Heart right ventricle (tissue), 16 donors: ENCODE measurements at places on chromosomes 4 and X. TPM values are rescaled to one million over a fixed set of nuclear protein-coding genes. Genes with fewer than 3 reads are reported as not detected.

GRCh38 chr4:64584981-64585557 is 175.8 kb upstream of the TECRL start:
- DNase-seq = no peak

DNA sequence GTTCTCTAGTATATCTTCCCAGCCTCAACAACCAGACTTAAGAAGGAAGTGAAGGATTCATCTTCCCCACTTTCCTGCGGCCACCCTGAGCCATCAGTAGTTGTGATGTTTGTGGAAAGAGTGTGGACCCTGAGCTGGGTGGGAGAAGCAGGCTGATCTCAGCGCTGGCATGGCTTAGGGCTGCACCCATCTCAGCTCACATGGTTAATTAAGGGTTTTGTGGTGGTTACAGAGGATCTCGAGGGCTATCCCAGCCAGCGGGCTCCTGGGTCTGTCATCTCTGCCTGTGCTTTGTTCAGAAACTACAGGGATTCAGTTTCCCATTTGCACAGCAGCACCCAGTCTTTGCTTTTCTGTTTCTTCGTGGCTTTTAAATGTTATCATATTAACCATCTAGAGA is 163.4 kb downstream of the PTTG2 start:
- no peak for DNase-seq

ARHGEF6 gene
- total RNA-seq = 48.5 TPM

KCNE5 gene
- 0.20 TPM for total RNA-seq

DNA sequence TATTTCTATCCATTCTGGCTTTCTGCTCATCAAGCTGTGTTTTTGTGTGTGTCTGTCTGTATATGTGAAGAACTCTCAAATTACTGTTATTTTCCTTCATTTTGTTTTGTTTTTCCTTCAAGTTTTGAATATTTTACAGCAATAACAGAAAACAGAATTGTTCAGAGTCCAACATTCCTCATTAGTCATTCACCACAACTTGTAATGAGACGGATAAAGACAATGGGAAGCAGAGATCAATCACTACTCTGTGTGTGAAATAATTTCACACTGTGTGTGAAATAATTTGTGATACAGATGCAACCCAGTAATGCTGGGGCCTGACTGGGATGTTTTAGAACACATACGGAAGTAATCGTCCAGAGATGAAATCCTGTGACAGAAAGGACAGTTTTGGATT is 55.2 kb downstream of the HPGD start:
- no peak for DNase-seq

LIMCH1 gene
- 281 TPM for total RNA-seq

DNA sequence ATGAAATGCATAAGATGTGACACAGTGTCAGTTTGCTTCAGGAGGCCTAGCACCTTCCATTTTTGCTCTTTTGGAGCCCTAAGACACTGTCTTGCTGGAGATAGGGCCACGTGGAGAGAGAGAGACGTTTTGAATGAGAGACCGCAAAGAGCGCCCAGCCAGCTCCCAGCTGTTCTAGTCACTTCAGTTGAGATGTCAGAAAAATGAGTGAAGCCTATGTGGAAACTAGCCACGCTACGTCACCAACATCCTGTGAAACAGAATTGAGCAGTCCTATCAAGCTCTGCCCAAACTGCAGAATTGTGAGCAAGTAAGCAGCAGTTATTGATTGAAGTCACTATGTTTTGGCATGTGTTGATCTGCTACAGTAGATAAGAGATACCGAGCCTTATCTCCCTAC is 13.1 kb downstream of the GPR82 start:
- no peak for DNase-seq

DNA sequence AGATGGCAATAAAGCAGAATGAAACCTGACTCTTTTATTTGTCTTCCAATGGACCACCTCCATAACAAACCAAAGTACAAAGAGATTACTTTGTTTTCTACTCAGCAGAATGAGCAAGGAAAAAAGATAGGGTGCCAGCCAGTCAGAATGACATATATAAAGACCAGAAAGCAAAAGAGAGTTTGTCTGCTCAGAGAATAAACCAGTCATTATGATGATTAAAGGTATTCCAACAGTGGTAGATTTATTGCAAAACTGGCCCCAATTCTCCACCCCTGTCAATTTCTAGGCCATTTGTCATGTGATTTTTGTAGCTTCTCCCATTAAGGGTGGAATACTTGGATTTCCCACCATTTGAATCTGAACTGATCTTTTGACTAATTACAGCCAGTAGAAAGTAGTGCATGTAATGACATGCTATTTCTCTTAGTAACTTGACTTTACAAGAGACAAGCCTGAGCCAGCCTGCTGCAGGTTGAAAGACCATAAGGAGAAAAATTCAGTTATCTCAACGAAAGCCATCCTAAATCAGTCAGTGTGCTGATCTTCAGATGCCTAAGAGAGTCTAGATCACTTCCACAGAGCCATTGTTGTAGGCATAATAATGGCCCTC is 203.1 kb downstream of the EPHA5 start:
- DNase-seq = no peak

NRK gene
- total RNA-seq = 1.6 TPM

DNA sequence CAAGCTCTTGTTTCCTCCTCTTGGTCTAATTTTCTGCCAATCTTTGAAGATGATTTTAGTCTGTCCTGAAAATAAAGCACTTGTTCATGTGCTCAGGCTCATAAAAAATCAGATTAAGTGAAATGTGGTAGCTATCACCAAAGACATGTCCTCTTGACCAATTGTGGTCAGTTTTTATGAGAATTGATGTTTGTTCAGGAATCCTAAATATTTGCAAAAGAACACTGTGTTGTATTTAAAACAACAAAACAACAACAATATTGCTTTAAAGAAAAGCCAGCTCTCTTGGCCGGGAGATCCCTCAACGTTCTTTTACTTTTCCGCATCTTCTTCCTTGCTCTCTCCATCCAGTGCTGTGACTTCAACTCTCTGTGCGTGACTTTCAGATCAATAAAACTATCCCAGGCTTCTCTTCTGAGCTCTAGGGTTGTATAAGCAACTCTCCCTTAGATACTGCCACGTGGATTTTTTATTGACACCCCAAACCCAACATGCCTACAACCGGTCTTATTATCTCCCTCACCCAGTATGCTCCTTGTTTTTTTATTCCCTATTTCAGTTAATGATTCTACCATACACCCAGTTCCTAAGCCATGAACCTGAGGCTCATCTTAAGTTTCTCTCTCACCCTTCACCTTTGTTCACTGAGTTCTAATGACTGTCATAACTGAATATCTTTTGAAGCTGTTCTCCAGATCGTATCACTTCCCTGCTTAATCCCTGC is 309.9 kb downstream of the ARHGAP10 start:
- DNase-seq = no peak

SRPK3 gene
- total RNA-seq = 42.2 TPM

GRCh38 chrX:129763666-129764065 is 16.1 kb upstream of the SASH3 start:
- DNase-seq = no peak

GRCh38 chr4:10731690-10732089 is 47.1 kb upstream of the CLNK start:
- no peak for DNase-seq

GRK4 gene
- 9.9 TPM for total RNA-seq

TBC1D8B gene
- total RNA-seq = 2.2 TPM

DMRTC1 gene
- total RNA-seq = not detected

DNA sequence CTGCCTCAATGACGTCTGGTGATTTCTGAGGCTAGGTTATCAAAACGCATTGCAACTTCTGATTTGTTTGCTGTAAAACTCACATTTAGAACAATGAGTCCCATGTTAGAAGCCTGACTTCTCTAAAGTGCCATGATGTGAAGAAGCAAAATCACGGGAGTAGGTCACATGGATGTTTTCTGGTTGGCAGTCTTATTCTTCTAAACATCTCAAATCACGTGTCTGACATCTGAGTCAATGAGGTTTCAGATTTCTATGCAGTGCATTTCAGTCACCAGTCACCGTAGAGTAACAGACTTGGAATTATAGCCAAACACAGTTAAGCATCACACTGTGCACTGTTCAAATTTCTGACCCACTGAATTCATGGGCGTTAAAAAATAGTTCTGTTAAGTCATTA is 482.1 kb downstream of the TMA16 start:
- DNase-seq = no peak

- DNase-seq = no peak
Measured at GRCh38 chrX:23670528-23670927, 3.2 kb downstream of the PRDX4 start.

DNA sequence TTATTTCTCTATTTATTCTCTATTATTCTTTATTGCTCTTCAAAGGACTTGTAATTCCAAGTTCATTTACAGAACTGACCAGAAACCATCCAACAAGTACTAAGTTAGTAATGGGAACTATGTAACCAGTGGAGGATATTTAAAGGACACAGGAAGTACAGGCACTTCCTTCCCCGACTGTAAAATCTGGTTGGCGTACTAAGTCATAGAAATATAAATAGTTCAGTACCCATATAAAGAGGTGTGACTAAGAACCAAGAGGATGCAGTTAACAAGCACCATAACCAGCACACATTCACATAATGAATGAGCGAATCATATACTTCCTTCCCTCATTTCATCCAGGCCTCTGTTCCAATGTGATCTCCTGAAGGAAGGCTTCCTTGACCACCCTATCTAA is 3.6 kb upstream of the EIF4E start:
- DNase-seq = no peak

SATL1 gene
- 0.07 TPM for total RNA-seq

- no peak for DNase-seq
Measured at GRCh38 chrX:108537005-108537404, 97.4 kb downstream of the COL4A5 start.

DNA sequence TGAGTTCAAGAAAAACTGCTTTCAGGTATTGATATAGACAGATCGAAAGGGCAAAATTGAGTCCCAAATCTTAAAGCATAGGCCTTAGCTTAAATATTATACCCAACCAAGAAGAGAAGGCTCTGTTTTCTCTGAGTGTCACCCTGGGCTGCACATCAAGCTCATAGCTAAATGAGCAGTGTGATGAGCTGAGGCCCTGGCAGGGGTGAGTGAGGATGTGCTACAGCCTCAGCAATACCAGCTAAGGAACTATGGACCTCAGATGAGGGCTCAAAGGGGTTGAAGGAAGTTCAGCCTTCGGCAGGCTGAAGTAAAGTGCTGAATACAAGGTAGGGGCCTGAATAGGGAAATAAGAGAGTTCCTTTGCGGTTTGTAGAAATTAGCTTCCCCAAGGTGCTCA is 79.3 kb downstream of the FAM114A1 start:
- no peak for DNase-seq

DNA sequence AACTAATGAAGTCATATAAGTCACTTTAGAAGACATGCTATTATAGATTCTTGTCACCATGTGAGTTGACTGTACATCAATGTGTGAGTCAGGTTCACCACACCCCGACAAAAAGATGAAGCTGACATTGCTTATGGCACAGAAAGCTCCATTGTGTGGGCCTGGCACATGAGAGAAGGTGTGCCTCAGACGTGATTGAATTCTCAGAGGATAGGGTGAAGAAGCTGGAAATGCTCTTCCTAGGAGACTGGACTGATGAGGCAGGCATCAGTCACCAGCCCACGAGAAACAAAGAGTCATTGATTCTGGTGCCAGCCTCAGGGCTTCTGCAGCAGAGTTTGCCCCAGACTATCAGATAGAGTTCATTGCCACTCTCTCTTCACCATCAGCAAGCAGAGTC is 35.9 kb upstream of the LRAT start:
- no peak for DNase-seq

GRCh38 chrX:41827886-41828285 is 95.5 kb downstream of the CASK start:
- DNase-seq = no peak

GRCh38 chr4:26323821-26324220 is 3.0 kb downstream of the RBPJ start:
- DNase-seq = no peak

POU4F2 gene
- total RNA-seq = not detected

DNA sequence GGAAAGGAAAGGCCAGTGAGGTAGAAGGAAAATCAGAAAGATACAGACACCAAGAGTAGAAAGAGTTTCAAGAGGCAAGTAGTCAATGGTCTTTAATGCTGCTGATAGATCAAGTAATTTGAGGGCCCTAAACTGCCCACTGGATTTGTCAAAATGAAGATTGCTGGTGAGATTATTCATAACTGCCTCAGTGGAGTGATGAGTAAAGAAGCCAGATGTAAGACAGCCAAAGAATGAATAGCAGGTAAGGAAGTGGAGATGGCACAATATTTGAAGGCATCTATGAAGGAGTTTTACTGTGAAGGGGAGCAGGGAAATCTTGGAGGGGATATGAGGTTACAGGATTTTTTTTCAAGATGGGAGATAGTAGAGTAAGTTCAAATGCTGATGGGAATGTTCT is 39.8 kb upstream of the BRS3 start:
- DNase-seq = no peak

FAM47E gene
- total RNA-seq = 2.6 TPM

DNA sequence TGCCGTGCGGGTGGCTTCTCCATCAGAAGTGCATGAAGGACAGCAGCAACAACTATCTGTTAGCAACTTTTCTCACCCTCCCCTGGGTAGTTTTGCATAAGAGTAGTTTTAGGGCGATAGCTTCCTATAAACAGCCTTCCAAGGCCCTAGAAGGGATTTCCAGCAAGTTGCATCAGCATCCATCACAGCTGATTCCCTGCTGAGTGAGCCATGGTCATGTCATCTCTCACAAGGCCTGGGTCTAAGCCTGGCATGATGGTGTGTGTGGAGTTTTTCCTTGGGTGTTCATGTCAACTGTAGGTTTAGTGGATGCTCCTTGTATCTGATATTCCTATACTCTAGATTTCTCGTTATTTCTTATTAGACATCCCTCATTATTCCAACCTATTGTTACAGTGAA is 2324.7 kb upstream of the AGA start:
- DNase-seq = no peak

DNA sequence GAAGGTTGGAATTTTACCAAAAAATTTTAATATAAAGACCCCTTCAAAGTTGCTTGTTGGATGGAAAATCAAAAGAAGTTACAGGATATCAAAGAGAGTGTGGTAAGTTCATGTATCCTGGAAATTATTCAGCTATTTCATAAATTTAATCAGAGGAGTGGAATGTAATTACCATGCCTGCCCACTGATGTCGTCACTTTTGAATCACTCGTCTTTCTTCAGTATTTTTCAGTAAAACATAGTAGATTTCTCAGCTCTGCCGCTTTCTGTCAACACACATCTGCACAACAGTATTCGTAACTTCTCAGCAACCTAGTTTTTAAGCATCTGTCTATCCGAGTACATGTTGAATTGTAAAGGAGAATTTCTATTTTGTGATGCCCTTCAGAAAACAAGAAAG is 2163.0 kb upstream of the AGA start:
- DNase-seq = no peak

- DNase-seq = no peak
Measured at GRCh38 chr4:188550296-188550695, 411.1 kb downstream of the TRIML1 start.

WNK3 gene
- total RNA-seq = 0.30 TPM

ABCB7 gene
- total RNA-seq = 34.5 TPM

DNA sequence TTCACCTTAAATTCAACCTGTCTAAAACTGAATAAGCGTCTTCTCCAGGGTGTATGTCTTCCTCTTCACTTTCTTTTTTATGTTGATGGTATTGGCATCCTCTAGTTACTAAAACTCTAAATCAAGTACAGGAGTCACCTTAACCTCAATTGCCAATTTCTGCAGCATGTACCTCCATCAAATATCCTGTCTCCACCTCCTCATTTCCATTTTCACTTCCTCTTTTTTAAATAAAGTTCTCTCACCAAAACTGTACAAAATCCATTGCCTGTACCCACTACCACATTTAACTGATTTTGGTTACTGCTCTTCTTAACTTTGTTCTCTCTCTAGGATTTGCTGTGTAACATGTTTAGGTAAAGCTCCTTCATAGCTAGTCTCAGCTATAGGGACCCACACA is 9.2 kb upstream of the NPFFR2 start:
- no peak for DNase-seq

ADH7 gene
- total RNA-seq = not detected
